ENCODE measurements at places on chromosomes 5 and 9.

- peak; percentile 84 for DNase-seq
These were observed 68.8 kb upstream of the FCN2 start for GRCh38 chr9:134811673-134812342.

GRCh38 chr9:110714314-110714713 is 45.7 kb downstream of the MUSK start:
- no peak for DNase-seq

- no peak for DNase-seq
These were observed 42.1 kb upstream of the HNRNPA0 start for GRCh38 chr5:137796279-137796678.

GRCh38 chr5:959581-960531 is 48.7 kb upstream of the NKD2 start:
- DNase-seq, result no peak

DNA sequence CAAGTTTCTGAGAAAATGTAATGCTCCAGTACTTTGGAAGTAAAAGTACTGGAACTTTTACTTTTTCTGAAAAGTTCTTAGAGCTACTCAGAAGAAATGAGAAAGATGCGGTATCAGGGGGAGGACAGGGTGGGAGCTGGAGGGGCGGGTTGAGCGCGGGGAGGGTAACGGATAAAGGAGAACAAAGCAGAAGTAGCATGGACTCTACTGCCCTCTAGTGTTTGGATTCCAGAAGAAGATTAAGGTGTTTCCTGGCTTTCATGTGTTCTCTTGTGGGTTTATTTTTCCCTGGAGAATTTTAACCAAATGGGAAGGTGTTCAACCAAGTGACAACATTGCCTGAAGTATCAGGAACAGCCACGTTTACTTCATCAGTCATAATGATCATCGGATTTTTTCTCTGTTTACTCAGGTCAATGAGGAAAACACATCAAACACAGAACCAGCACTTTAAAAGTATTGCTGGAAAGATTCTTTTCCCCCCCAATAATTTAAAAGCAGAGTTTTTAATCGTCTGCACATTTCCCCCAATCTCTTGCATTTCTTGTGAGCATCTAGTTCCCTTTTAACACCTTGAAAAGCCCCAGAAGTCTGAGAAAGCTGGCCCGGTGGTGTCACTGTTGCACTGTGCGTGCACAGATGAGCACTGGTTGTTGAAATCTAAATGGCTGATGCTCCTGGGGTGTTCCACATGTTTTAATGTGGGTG is 190.6 kb downstream of the MPDZ start:
- DNase-seq, result peak; percentile 42
